RPMI8226 (cell line): ENCODE measurements at places on chromosomes 2 and 18.

DNA sequence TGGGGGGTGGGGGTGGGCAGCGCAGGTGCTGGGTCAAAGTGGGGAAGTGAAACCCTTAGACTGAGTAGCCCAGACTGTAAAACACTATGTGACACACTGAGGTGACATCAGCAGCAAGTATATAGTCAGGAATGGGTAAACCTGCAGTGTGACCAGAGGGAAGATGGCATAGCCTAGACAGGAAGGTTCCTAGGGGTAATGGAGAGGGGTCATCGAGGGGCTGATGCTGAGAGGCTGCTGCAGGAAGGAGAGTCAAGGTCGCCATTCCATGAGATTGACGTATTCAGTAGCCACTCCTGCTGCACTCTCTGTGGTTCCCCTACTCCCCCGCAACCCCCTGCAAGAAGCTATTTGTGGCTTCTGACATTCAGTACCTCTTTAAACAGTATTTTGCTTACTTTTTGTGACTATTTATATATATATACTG is 111.7 kb downstream of the CHST9 start:
- peak; percentile 88 for DNase-seq

- DNase-seq: peak; percentile 23
Measured at GRCh38 chr2:195498176-195498575, 158.8 kb upstream of the SLC39A10 start.

GRCh38 chr18:35673682-35674081 is 92.1 kb downstream of the GALNT1 start:
- no peak for DNase-seq

- no peak for DNase-seq
Measured at GRCh38 chr2:168192839-168193616, 54.4 kb downstream of the STK39 start.

DNA sequence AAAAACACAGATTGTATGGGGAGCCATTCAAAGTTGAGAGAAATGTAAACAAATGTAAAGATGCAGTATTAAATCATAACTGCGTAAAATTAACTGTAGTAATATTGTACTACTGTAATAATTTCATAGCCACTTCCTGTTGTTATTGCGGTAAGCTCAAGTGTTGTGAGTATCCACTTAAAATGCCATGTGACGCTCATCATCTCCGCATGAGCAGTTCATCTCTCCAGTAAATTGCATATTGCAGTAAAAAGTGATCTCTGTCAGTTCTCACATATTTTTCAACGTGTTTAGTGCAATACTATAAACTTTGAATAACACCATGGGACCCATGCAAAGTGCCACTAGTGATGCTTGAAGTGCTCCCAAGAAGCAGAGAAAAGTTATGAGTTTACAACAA is 41.8 kb upstream of the SP3 start:
- DNase-seq: no peak

GRCh38 chr2:43212216-43212835 is 14.1 kb downstream of the ZFP36L2 start:
- DNase-seq: no peak

GRCh38 chr18:55236150-55236931 is 277.1 kb upstream of the CCDC68 start:
- DNase-seq: no peak

GRCh38 chr18:13175754-13176210 is 42.8 kb upstream of the LDLRAD4 start:
- no peak for DNase-seq

DNA sequence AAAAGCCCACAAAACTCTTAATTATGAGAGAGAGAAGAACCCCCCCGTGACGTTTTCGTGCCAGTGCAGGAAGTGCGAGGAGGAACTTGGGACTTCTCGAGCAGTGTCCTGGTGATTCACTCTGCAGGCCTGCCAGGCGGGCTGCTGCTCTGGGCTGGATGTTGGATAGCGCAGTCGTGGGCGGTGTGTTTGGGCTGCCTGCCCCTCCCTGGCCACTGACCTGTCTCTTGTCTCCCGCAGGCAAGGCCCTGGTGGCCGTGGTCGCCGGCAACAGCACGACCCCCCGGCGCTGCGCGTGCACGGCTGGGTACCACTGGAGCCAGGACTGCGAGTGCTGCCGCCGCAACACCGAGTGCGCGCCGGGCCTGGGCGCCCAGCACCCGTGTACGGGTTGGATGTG is 29.0 kb downstream of the TNFRSF11A start:
- DNase-seq: no peak

DNA sequence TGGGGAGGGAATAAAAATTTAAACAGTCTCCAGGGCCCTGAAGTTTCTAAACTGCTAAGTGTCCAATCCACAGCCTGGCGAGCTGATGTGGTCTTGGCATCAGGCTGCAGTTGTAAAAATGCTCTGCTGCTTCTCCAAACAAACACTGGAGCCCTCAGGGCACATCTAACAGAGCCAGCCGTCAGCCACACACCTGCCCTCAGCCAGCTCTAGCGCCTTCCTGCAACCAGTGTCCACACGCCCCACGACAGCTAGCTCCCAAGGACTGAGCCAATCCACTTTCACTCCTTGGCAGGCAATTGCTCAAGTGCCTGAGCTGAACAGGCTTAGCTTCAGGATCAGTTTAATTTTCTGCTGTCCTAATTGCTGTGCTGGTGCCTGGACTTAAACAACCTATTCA is 446.4 kb upstream of the RAB12 start:
- DNase-seq: peak; percentile 5

GRCh38 chr2:119253760-119254600 is 30.3 kb downstream of the STEAP3 start:
- no peak for DNase-seq

- DNase-seq: no peak
Measured at GRCh38 chr2:497770-498492, 179.3 kb downstream of the TMEM18 start.

GRCh38 chr18:78904179-78904531 is 75.5 kb upstream of the SALL3 start:
- no peak for DNase-seq
